Vagina (tissue), 2 donors: ENCODE measurements at places on chromosomes 12 and 14.

DNA sequence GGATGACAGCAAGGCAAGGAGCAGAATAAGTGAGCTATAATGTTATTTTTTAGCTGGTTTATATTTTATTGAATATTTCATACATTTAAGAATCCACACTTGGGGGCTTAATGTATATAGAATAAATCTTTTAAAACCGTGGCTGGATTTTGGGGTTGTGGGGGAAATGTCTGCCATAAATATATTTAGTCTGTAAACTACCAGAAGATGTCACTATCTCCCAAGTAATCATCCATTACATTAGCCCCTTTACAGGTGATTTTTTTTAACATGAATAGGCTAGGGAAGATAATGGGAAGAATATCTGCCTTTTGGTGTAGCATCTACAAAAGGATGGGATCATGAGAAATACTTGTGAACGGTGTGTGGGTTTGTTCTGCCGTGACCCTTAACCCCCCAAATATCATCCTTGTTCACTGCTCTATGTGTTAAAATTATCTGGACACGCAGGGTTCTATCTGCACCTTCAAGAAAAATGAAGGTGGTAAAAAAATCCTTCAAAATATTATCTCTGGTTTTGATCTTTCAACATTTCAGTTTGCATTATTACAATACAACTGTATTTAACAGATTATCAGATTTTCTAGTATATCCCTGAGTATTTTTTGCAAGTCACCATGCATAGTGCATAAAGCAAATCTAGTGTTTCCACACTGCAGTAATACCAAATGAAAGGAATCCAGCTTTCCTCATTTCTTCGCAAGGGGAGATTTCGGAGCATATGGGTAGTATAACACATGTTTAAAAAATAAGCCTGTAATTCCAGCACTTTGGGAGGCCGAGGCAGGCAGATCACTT, 8.0 kb upstream of the SLC17A8 start:
- DNase-seq = no peak

DNA sequence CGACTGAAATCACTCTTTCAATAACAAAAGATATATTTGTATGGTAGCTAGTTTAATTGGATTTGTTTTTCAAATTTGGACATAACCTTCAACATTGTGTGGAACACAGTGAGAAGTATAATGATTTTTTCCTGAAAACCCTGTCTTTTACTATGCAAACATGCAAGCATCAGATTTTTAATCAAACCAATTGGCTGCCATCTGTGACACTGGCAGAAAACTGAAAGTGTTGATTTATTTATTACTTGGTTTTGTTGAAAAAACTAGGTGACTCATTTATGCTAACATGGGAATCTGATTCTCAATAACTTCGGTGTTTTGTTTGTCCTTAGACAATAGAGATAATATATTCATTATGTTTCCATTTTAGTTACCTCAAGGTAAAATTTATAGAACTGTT, 82.0 kb downstream of the NTS start:
- no peak for DNase-seq

GRCh38 chr12:56684745-56685359, 3.2 kb downstream of the PTGES3 start:
- no peak for DNase-seq

- no peak for DNase-seq
These were observed 797.1 kb downstream of the NRXN3 start for GRCh38 chr14:78967111-78967809.

GRCh38 chr12:89977405-89978085, 268.9 kb upstream of the ATP2B1 start:
- DNase-seq = no peak

DNA sequence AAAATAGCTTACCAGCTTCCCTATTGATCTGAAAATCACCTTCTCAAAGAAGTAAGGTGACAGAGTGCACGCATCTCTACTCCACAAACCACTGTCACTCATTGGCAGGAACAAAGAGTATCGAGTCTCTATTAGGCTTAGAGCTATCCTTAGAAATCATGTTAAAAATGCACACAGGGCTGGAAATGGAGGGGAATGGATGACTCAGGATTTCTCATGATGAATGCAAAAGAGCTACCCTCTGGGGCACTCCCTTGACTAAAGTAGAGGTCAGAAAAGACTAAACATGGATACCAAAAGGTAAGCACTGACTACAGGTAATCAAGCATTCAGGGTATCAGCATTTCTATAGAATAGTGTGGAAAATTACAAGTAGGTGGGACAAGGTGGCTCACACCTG, 96.1 kb upstream of the ANO4 start:
- no peak for DNase-seq

GRCh38 chr12:34286934-34287333, 264.6 kb downstream of the ALG10 start:
- DNase-seq = no peak

DNA sequence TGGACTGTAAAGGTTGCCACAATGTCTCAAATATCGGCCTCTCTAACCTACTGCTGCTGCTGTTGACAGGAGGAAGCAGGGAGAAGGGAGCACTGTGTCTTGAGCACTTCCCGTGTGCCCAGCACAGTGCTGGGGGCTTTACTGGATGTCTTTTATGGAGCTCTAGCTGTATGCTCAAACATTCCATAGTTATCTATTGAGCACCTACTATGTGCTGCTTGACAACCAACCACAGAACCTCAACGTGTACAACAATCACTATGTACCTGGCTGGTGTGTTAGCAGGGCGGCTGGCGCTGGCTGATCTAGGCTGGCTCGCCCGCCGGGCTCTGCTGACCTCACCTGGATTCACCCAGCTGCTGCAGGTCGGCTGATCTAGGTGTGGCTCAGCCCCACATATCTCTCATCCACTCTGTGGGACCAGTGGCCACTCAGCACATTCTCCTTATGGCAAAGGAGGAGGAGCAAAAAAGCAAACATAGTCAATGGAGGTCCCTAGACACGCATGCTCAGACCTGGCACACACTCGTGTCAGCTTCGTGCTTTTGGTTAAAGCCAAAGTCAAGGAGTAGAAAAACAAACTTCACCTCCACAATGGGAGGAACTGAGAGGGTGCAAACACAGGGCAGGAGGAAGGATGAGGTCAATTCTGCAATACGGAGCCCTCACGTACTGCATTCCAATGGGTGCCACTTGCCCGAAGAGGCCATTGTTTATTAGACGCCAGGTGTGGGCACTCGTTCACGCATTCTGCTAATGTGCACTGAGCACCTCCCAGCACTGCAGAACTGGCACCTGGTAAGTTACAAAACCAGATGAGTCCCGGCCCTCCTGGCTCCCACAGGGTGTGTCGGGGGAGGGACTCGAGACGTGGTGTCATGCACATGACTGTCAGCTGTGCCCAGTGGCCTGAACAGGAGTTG, 147.2 kb downstream of the SCARB1 start:
- DNase-seq = no peak

- DNase-seq = no peak
These were observed 134.6 kb downstream of the ESR2 start for GRCh38 chr14:64159588-64159987.

GRCh38 chr14:82447586-82447985, 913.9 kb upstream of the SEL1L start:
- DNase-seq = no peak

GRCh38 chr14:61747342-61747741, 14.9 kb upstream of the SNAPC1 start:
- no peak for DNase-seq

DNA sequence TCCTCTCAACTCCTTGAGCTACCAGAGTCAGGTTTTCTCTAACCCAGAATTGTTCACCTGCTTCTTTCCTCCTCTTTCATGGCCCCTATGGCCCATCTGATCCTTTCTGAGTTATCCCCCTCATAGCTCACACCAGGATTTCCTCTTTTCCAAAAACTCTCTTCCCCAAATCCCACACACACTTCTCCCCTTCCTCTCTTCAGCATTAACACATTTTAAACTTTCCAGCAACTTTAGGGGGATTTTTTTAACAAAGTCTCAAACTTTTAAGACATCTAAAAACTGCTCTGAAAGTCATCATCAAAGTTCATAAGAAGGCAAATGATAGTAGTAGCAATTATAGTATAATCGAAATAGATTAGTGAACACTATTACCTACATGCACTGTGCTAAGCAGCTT, 7.9 kb downstream of the OR10P1 start:
- DNase-seq = no peak

DNA sequence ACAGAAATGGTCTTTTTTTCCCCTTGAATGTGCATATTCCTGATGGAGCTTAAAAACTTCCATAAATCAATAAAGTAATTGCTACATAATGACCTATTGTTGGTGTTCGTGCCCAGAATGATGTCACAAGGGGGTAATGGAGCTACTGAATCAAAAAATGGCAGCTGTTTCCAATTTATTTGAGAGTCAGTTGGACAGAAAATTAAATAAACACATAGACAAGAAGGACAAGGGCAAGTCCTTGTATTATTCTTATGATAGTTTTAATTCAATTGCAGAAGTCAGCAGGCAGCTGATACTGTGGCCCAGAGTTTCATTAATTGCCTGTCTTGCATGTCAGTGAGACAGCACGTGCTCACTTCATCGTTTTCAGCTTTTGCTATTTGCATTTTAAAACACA, 473.5 kb downstream of the ETNK1 start:
- DNase-seq = no peak

DNA sequence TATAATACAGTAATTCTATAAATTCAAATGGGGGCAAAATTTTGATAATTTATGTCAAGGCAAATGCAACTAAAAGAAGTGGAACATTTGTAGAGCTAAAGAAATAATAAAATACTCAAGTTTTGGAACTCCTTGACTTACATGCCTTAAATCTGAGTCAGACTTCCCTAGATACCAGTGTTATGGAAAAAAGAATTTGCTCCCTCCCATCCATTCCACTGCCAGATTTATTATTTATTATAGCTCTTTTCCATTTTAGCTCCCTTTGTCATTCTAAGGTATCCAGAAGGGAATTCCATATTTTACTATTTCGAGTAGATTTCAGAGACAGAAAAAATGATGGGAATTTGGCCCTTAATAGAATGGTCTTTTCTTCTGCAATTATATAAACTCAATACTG, 44.0 kb downstream of the RHOJ start:
- no peak for DNase-seq

GRCh38 chr12:95736631-95737030, 53.9 kb downstream of the NTN4 start:
- DNase-seq = no peak

DNA sequence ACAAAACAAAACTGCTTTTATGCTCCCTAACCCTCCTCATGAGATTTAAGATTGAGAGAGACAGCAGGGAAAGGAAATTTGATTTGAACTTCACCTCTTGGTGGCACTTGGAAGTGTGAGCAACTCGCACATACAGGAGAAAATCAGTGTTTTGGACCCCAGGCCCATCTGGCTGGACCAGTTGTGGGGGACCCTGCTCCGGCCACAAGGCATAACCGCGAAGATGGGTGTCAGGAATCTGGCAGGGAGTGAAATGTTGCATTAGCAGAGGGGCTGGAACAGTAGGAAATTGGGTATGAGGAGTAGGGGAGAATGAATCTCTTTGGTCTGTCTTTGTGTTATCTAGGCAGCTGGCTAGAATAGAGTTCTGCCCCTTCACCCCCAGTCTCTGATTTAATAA, 1.2 kb downstream of the CIROP start:
- DNase-seq = peak; percentile 64

DNA sequence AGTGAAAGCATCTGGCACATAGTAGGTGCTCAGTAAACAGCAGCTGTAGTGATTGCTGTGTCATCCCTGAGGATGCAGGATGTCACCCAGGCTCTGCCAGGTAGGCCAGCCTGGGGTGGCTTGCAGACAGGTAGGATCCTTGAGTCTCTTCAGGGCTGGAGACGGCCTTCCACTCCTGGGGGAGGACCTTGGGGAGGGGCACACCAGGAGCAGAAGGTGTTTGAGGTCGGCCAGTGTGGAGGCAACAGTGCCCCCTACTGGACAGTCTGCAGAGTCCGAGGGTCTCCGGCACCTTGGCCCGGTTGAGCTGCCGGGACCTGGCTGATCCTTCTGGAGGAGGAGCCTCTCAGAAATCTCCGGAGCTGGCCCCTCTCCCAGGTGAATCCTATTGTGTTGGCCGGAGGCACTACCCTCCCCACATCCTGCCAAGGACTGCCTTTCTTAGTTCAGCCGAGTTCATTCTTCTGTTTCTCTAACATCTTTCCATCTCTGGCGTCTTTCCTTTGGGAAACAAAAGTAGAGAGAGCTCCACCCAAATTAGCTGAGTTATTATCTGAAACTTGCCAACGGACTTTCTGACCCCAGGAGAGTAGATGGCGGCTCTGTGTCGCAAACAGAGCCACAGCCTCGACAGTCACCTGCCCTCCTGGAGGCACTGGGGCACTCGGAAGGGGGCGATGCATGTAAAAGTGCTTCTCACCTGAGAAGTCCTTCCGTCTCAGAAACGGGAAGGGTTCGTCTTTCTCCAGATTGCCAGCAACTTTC, 41.8 kb upstream of the CLMN start:
- no peak for DNase-seq

DNA sequence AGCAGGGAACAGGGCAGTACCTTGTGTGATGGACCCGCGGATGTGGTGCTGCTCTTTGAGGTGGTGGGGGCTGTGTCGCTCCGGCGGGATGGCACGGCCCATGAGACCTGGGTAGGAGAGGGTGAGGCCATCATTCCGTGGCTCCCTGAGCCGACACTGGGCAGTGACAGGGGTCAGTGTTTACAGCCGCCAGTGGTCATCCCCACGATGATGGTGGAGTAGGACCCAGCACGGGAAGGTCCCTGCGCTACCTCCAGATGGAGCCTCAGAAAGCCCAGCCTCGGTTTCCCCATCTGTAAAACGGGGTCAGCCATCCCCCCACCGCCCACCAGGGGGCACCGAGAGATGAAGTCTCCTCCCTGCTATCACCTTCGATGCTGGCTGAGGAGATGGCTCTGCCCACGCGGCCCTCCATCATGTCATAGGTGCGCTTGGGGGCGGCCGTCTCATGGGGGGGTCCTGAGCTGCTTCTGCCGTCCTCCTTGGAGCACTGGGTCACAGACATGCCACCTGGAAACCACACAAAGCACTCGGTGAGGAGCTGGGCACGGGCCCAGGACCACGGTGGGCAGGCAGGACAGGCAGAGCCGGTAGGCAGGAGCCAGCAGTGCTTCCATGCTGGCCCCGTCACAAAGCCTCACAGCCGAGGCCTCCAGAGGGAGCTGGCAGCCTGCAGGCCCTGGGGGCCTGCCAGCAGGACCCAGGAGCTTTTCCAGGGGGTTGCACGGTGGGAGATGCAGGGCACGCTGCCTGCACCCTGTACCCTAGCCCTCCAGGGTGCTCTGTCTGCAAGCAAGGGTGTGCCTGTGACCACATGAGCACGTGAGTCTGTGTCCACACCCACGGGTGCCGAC, 53.1 kb downstream of the RFLNA start:
- DNase-seq = no peak

DNA sequence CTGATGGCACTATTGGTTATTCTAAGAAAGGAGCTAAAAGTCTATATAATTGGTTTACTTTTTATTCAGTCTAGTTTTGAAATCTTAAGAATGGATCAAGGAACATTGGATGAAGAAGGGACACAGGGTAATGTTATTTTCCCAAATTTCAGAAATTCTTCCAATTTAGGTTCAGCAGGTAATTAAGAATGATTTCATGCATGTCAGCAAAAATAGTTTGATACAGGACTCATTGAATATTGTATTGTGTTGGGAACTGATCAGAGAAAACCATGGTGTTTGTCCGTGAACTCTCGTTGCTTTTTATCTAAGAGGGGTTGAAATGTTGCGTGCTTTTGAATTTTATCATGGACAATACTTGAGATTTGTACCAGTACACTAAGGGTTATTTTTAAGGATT, 58.6 kb downstream of the PDE3A start:
- no peak for DNase-seq
